Activated CD8-positive, alpha-beta memory T cell treated with anti-CD3 and anti-CD28 coated beads, Interleukin-2, amount 50 U/mL, for 4 hours (primary cell): ENCODE measurements at places on chromosomes 16 and 17.

DNA sequence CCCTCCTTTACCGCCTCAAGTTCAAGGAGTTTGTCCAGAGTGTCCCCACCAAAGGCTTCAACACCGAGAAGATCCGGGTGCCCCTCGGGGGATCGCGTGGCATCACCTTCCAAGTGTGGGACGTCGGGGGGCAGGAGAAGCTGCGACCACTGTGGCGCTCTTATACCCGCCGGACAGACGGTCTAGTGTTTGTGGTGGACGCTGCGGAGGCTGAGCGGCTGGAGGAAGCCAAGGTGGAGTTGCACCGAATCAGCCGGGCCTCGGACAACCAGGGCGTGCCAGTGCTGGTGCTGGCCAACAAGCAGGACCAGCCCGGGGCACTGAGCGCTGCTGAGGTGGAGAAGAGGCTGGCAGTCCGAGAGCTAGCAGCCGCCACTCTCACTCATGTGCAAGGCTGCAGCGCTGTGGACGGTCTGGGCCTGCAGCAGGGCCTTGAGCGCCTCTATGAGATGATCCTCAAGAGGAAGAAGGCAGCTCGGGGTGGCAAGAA lies 1.1 kb downstream of the ARL4D start:
- no peak for DNase-seq

GRCh38 chr17:4942760-4943508 lies 2.9 kb downstream of the RNF167 start:
- DNase-seq: no peak

DNA sequence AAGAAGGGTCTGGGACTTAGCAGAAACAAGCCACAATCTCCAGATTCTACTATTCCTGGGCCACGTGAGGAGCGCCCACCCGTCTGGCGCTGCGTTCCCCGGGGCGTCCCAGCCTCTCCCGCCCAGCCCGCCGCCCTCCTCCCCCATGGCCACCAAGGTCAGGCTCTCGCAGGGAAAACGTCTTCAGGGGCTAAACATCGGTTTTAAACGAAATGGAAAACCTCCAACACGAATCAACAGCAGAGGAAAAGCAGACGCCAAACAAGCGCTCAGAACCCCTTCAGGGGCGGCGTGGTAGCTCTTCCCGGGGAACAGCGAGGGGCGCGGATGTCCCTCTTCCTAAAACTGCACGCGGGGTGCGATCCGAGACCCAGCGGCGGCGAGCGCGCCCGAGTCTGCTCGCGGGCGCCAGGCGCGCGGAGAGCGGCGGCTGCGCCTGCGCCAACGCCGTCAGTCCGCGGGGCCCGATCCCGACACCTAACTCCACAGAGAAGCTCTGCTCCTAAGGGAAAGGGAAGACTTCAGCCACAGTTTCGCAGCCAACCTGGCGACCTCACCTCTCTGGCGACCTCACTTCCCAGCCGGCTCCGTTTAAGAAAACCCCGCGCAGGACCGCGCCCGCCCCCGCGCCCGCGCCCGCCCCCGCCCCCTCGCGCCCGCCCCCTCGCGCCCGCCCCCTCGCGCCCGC lies 505 bp upstream of the COG1 start:
- DNase-seq: peak; percentile 63

DNA sequence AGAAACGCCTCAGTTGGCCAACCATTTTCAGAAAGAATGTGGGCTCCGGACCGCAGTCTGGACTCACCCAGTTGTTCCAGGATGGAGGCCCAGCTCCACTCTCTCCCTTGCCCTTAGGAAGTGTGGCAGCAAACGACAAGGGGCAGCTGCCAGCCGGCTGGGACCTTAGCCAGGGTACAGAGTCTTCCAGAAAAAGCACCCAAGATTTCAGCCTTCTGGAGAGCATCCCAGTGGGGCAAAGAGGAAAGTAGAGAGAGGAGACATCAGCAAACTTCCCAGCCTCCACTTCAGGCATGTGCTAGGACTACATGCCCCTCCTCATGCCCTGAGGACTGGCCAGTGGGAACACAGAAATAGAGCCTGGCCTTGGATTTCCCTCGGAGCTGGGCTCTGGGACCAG lies 56.8 kb upstream of the SCNN1B start:
- DNase-seq: no peak

DNA sequence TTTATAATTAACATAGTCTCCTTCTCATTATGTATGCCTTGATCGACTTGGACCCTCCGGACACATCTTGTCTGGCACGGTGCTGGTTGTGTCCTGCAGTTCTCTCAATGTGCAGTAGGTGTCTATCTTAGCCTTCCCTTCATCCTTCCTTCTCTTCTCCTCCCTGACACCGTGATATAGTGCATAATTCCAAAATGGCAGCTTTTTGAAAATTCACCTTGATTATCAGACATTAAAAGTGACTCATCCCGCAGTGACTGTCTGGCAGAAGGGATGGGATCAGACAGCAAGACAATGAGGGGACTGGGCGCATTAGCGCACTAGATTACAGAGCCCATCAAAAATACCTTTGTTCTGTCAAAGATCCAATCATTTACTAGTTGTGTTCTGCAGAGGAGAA lies 70.0 kb upstream of the PMFBP1 start:
- DNase-seq: no peak

DNA sequence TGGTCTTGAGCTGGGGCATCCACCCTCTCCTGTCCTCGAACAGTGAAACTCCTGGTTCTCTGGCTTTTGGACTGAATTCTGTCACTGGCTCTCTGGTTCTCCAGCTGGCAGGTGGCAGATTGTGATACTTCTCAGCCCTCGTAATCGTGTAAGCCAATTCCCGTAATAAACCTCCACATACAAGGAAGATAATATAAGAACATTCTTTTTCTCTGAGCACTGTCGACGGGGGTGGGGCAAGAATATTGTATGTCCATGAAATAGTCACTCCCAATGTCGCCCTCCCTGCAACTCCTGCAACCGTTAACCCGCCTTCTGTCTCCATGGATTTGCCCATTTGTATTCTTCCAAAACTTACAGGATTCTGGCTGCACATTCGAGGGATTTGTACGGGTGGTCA lies 39.2 kb upstream of the RPH3AL start:
- no peak for DNase-seq

GRCh38 chr16:87384162-87384874 lies 742 bp upstream of the FBXO31 start:
- no peak for DNase-seq

DNA sequence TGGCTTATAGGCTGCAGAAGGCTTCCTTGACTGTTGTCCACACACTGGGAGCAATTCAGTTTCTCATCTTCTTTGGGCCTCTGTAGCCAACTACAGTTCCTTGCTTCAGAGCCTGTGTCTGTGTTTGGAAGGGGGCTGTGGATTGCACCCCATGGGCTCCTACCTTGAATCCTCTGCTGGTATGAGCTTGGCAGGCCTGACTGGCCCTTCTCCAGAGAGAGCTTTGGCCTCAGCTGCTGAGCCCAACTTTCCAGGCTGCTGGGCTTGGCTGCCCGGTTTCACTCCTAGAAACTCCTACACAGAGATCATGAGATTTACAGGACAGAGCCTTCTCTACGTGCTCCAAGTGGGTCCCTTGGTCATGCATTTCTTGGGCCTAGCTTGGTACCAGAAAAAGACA lies 354.4 kb downstream of the SNX29 start:
- DNase-seq: no peak
